ENCODE measurements at places on chromosomes 6 and 20. TPM values are rescaled to one million over a fixed set of nuclear protein-coding genes. Genes with fewer than 3 reads are reported as not detected.

- no peak for DNase-seq
These were observed 40.6 kb upstream of the TGM6 start for GRCh38 chr20:2340136-2340535.

DNA sequence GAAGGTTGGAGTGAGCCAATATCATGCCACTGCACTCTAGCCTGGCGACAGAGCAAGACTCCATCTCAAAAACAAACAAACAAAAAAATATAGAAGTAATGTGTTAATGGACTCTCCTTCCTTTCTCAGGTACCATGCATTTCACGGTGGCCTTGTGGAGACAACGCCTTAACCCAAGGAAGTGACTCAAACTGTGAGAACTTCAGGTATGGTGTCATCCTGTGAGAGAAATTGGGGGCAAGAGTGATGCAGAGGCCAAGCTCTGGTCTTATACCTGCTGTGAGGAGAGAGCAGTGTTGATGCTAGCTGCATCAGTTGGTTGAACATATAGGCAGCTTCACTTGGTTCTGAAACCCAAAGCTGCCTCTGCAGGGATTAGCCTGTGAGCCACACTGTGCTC is 6.2 kb downstream of the ITCH start:
- DNase-seq: no peak

The IL20RA gene
- total RNA-seq: 0.79 TPM

DNA sequence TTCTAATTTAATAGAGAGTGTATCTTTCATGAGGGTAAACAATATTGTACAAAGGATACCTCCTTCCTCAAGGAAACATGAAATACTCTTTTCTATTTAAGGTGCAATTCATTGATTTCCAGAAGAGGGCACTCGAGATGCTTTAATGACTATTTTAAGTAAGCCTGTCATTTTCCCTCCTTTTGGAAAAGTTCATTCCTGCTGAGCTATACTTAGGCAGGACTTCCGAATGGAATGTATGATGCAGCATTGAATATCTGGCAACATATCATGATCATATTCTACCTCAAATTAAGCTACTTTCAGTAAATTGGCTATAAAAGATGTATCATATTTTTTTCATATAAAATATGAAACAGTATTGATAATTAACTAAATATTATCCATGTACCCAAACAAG is 5.0 kb downstream of the DST start:
- peak; percentile 86 for DNase-seq

The GATA5 gene
- total RNA-seq: not detected
